ENCODE measurements at places on chromosomes 13 and 19.

GRCh38 chr13:105787632-105788031 is 747.8 kb downstream of the EFNB2 start:
- no peak for DNase-seq

GRCh38 chr19:2802826-2803225 is 16.8 kb upstream of the ZNF554 start:
- DNase-seq = no peak

GRCh38 chr13:64591971-64592370 is 2638.2 kb downstream of the PCDH9 start:
- DNase-seq = no peak

- no peak for DNase-seq
Observed at GRCh38 chr13:106513025-106513983, 22.2 kb downstream of the EFNB2 start.

DNA sequence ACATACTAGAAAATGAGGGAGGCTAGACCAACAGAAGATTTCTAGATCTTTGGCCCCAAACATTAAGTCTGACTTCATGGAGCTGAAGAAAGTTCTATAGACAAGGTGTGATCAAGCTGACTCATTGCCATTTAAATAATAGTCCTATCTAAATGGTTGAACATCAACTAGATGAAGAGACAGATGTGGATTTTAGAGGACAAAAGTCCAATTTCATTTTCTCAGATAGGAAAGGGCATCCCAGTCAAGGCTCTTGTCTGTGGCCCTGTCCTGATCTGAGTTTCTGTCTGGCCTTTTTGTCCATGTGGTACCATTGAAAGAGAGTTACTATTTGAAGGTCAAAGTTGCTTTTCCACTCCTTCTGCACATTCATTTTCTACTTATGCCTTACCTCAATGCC is 74.6 kb downstream of the MBNL2 start:
- no peak for DNase-seq

DNA sequence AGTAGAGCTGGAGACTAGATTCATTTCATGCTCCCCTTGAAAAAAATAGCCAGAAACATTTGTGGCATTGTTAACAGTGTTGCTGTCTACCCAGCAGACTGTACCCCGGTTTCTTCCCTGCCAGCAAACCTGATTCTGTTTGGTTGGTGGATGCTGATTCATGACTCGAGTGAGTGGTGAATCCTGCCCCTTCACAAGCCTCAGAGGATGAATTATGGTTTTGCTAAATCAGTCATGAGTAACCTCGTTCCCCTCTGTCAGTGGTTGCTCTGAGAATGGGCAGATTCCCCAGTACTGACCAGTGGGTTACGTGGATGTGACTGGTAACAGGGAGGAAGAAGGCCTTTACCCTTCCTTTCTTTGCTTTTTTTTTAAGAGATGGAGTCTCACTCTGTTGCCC is 10.1 kb downstream of the NLRP12 start:
- DNase-seq = no peak

GRCh38 chr19:16571822-16572331 is 338 bp downstream of the SLC35E1 start:
- DNase-seq = no peak

DNA sequence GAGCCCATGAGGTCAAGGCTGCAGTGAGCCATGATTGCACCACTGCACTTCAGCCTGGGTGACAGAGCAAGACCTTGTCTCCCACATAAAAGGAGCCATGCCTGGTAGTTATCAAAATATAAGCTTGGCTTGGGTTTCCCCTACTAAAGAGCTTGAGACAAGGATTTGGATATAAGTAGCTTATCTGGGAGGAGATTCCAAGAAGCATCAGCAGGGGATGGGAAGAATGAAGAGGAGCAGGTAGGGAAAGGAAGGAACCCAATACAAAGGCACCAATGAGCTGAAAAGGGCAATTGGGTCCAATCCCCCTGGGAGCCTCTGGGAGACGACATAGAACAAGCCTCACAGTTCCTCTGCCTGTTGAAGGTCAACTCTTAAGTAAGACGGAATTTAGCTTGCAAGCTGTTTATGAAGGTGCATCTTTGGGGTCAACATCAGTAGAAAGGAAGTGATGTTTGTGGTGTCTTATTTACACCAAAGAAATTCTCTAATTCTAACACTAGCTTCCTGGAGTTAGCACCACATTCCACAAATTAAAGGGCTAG is 7.4 kb upstream of the CLEC4G start:
- DNase-seq = no peak

DNA sequence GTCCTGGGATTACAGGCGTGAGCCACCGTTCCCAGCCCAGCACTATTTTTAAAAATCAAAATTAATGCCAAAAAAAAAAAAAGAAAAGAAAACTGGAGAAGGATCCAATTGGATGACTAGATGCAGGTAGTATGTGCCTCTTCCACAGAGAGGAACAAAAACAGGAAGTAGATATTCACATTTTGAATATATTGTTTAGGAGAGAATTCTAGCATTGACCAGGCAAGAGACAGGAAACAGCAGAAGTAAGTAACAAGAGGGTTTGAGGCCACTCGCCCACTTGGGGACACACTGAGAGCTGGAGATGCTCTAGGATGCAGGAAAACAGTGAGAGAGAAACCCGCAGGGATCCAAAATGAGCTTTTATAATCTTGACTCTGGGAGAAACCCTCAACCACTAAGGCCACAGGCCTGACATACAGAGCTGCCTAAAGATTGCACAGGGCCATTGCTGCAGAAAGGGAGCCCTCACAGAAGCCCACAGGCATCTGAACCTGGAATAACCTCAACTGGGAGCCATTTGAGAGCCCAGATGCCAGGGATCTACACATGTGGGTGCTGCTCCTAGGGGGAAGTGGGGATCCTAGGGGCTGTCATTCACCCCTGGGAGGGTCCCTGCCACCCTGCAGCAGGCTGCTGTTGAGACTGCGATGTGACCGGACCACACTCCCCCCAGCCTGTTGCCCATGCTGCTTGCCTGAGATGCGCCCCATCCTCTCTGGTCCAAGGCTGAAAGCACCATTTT is 28.2 kb downstream of the IGFL2 start:
- no peak for DNase-seq
